ENCODE measurements at places on chromosomes 5 and 9.

DNA sequence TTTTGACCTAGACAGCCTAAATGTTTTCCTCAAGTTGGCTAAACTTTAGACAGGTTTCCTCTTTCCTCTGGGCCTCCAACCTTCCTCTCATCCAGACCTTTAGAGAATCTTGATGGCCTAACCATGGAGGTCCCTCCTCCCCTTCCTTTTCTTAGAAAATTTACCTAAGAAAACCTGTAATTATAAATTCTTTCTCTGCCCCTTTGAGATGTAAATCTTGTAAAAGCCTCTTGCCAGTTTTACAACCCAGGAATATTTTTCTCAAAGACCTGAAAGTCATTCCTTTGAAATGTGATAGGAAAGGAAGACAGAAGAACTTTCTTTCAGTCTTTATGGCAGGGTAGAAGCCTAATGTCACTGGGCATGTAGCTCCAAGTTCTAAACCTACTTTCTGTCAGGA is 1752.6 kb upstream of the C9orf72 start:
- DNase-seq: no peak

DNA sequence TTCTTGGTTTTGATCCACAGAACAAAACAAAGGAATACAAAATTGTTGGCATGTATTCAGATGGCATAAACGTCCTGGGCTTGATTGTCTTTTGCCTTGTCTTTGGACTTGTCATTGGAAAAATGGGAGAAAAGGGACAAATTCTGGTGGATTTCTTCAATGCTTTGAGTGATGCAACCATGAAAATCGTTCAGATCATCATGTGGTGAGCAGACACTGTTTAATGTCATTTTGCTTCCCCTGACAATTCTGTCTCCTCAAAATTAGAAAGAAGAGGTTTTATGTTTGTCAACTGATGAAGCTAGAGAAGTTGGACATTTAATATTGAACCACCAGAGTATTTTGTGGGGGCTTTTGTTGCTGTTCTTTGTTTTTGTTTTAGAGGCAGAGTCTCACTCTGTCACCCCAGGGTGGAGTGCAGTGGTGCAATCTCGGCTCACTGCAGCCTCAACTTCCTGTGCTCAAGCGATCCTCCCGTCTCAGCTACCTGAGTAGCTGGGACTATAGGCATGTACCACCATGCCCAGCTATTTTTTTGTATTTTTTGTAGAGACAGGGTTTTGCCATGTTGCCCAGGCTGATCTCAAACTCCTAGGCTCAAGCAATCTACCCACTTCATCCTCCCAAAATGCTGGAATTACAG is 82.0 kb downstream of the SLC1A1 start:
- DNase-seq: no peak

DNA sequence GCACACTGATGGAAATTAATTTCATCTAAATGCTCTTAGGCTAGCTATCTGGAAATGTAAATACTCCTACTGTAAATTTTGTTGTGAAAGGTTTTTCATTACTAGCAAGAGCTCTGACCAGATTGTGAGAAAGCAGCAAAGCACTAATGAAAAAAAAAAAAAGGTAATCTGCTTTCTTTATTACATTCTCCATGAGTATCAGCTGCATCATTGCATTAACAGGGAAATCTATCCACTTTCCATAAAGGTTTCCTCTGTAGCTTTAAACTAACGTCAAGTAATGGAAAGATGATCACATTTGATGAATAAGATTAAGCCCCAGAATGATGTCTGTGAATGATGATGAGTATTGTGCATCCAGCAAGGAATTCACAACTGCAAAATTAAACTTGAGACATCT is 790.6 kb upstream of the TYRP1 start:
- no peak for DNase-seq

- DNase-seq: no peak
These were observed 3.9 kb downstream of the MYOT start for GRCh38 chr5:137871571-137871970.

Data from cerebellar cortex (tissue), 1 donor.